Activated T-helper 1 cell treated with anti-CD3 and anti-CD28 coated beads, Interleukin-12 subunit alpha, Interleukin-12 subunit beta, Interleukin-2, Interleukin-4 antibody, amounts not matched to agents 30 ng/mL and 10 ng/mL and 1 ng/mL, durations not matched to agents 14 hours and 24 hours and 36 hours (primary cell): ENCODE measurements at places on chromosomes 3 and 15. TPM values are rescaled to one million over a fixed set of nuclear protein-coding genes. Genes with fewer than 3 reads are reported as not detected.

SLC28A2 gene
- total RNA-seq, result not detected in 2 replicates

PCLAF gene
- total RNA-seq, result 58.6 and 69.8 TPM in 2 replicates

CCDC39 gene
- total RNA-seq, result not detected in 2 replicates

GRCh38 chr15:32029409-32029861, 880 bp upstream of the CHRNA7 start:
- H3K4me1 ChIP-seq, result no peaks in the 10 kb centered on the region
- no peak overlapping the region for H3K27ac ChIP-seq
- H3K36me3 ChIP-seq, result no peaks in the 10 kb centered on the region
- no peak for DNase-seq

- DNase-seq, result no peak
- no peak overlapping the region for H3K27ac ChIP-seq
Observed at GRCh38 chr3:50352781-50353180, 2.1 kb downstream of the CYB561D2 start.

DNA sequence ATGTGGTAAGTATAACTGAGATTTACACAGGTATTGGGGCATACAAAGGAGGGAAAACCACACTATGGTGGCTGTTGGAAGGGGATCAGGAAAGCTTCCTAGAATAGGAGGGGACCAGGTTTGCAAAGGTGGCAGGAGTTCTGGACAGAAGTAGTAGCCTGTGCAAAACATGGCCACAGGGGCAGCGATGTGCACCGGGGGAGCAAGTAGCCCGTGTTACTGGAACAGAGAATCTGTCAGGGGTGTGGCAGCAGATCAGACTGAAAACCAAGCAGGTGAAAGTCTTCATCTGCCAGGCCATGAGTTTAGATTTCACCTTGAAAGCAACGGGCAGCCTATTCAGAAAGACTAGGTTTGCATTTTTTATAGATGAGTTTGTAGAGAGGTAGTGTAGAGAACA, 182.3 kb upstream of the LPP start:
- no peak overlapping the region for H3K27ac ChIP-seq
- no peak for DNase-seq
- peaks cover 8% of the 10 kb centered on the region for H3K27me3 ChIP-seq

DNA sequence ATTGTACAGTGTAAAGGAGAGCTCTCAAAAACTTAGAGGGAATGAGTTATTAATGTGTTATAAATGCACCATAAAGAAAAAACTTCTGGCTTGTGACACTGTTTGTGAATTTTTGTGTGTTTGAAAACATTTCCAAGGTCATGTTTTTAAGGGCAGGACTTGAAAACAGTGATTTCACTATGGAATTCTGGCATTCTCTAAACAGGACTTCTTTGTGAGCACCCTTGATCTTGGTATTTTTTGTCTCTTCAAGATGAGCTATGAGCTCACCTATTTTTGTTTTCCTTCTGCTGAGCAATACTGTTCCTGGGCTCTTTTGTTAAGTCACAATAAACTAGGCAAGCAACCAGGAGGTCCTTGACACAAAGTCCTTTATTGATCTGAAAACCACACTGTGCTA, 284.4 kb downstream of the RBMS3 start:
- no peak overlapping the region for H3K27ac ChIP-seq
- no peak overlapping the region for H3K4me3 ChIP-seq
- H3K36me3 ChIP-seq, result no peaks in the 10 kb centered on the region
- no peak for DNase-seq
- no peaks in the 10 kb centered on the region for H3K4me1 ChIP-seq

DNA sequence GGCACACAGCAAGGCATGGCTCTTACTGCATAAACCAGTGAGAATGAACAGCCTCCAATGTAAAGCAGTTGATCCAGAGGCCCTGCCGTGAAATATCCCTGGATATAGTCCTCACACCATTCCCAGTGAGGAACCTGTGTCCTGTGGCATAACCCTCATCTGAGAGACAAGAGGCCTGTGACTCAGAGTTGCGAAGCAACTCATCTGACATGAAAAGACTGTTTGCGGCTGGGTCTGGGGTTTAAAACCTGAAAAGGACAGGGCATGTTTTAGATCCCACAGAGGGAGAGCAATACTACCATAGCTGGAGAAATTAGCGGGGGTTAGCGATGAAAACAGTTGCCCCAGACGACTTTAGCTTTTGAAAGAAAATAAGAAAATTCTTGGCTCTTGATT, 165.3 kb upstream of the BHLHE40 start:
- H3K4me1 ChIP-seq, result peaks cover 58% of the 10 kb centered on the region
- peak overlapping the region; percentile 59 for H3K4me3 ChIP-seq
- DNase-seq, result no peak

GRCh38 chr3:119585856-119586570, 6.7 kb downstream of the ADPRH start:
- H3K4me1 ChIP-seq, result peaks cover 35% of the 10 kb centered on the region
- no peak overlapping the region for H3K27ac ChIP-seq
- H3K27me3 ChIP-seq, result no peaks in the 10 kb centered on the region
- no peak for DNase-seq
- peaks cover 2% of the 10 kb centered on the region for H3K36me3 ChIP-seq
- H3K4me3 ChIP-seq, result no peak overlapping the region

- no peaks in the 10 kb centered on the region for H3K27me3 ChIP-seq
- peaks cover 41% of the 10 kb centered on the region for H3K4me1 ChIP-seq
- peaks cover 3% of the 10 kb centered on the region for H3K36me3 ChIP-seq
- DNase-seq, result no peak
Observed at GRCh38 chr3:171454041-171454440, 6.2 kb downstream of the TNIK start.
